ENCODE measurements at places on chromosomes 2 and 18.
A peak's percentile ranks its signal among the peaks of the same experiment; 100 is the strongest.

DNA sequence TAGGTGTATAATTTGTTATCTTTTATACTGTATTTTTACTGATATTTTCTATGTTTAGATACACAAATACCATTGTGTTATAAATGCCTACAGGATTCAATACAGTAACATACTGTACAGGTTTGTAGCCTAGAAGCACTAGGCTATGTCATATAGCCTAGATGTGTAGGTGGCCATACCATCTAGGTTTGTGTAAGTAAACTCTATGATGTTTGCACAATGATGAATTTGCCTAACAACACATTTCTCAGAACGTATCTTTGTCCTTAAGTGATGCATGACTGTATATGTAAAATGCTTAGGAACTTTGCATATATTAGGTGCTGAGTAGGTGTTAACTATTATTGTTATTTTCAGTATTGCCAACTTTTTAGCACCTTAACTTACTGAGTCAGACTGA lies 17.3 kb downstream of the UNC80 start:
- no peak for DNase-seq

DNA sequence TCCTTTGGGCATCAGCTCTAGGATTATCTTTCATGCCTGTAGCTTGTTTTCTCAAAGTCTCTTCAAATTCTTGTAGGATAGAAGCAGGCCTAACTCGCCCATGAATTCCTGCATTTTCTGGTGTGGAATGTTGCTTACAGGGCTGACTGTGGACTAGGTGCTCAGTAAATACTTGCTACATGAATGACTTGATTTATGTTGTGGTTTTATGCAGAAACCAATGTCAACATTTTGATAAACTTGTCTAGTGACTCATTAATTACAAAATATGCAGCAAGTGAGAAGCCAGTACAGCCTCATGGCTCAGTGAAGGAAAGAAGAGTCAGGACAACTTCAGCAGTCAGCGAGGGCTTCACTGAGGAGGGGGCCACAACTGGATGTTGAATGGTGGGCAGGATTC lies 110.6 kb upstream of the SIX2 start:
- peak; percentile 75 for DNase-seq

DNA sequence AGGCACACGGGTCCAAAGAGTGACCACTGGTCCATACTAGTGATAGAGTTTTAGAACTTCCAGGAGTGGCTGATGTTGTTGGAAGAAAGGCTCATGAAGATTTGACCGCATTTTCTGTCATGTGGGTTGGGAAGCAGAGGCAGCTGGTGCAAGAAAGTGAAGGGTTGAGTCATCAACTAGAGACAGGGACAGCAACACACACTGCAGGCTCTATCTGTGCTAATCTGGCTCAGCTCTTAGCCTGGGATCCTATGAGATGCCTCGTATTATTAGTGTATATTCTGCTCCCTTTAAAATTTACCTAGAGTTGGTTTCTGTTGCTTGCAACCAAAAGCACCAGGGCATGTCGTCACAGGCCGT lies 2.5 kb upstream of the SH3RF3 start:
- peak; percentile 70 for DNase-seq

GRCh38 chr2:10581021-10581420 lies 108.8 kb downstream of the NOL10 start:
- no peak for DNase-seq

GRCh38 chr18:36073676-36074075 lies 6.3 kb upstream of the RPRD1A start:
- no peak for DNase-seq

DNA sequence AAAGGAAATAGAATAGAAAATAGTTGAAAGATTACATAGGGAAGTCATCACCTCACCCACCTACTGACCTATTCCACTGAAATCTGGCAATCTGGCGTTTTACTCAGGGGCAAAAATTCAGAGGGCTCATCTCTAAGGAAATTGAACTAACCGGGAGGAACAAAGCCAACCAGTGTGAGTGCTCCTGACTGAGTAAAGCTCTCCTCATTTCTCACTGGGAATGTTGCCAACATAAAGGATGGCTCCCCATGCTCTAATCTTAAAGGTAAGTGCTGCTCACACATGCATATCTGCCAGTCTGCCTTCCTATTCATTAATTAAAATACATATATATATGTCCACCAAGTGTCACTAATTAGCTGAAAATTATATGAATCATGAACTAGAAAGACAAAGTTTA lies 13.5 kb upstream of the DOK6 start:
- DNase-seq, result no peak
